ENCODE measurements at places on chromosomes 2 and 18. TPM values are rescaled to one million over a fixed set of nuclear protein-coding genes. Genes with fewer than 3 reads are reported as not detected.

SULT1C4 gene
- total RNA-seq = 10.6 TPM

SPATA3 gene
- total RNA-seq = not detected

GRCh38 chr2:53969968-53970723 is 647 bp downstream of the PSME4 start:
- peaks cover 12% of the 10 kb centered on the region for H3K36me3 ChIP-seq
- H3K27me3 ChIP-seq = no peaks in the 10 kb centered on the region
- H3K4me1 ChIP-seq = peaks cover 27% of the 10 kb centered on the region
- H3K4me3 ChIP-seq = peak overlapping the region; percentile 66
- H3K27ac ChIP-seq = peak overlapping the region; percentile 90
- peak; percentile 65 for DNase-seq

GRCh38 chr18:3726238-3726951 is 276.4 kb downstream of the TGIF1 start:
- no peaks in the 10 kb centered on the region for H3K36me3 ChIP-seq
- H3K27me3 ChIP-seq = no peaks in the 10 kb centered on the region
- H3K4me1 ChIP-seq = peaks cover 25% of the 10 kb centered on the region
- H3K4me3 ChIP-seq = no peak overlapping the region

DNA sequence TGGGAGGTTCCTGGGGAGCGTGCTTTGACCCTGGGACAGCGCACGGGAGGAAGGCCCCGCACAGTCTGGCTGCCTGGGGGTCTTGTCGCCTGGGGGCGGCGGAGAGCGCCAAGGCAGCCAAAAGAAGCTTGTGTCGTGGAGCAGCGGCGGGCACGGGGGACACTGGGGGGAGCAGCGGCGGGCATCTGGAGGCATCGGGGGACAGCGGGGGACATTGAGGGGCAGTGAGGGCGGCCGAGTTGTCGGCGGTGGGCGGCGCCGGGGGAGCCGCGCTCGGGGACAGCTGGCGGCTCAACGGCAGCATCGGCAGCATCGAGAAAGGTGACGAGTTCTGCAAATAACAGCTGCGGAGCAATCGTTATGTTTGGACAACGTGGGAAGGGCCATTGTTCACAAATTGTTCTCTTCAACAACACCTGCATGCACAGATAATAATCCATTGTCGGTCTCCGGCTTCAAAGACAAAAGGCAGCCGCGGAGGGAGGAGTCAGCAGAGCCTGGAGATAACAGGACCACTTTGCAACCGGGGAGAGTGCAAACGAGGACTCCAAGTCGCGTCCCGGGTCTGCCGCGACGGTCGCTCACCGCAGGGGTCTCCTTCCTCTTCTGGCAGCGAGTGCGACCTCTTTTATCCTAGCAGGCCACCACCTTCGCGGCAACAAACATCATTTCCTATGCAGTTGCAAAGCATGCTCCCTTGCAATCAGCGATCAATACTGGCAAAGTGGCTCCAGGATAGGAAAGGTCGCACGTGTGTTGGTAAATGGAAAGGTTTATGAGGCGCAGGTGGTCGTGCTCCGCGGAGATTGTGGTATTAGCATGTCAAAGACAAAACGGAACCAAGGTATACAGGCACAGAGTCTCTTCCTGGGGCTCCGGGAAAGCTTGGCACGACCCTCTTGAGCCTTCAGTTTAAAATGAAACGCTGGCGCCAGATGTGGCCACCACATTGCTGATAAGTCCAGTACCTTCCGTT is 132.3 kb upstream of the DLX2 start:
- DNase-seq = no peak
- H3K27me3 ChIP-seq = peaks cover 23% of the 10 kb centered on the region
- peak overlapping the region; percentile 50 for H3K4me3 ChIP-seq
- H3K36me3 ChIP-seq = no peaks in the 10 kb centered on the region
- peaks cover 12% of the 10 kb centered on the region for H3K4me1 ChIP-seq

- no peak overlapping the region for H3K4me3 ChIP-seq
- H3K4me1 ChIP-seq = no peaks in the 10 kb centered on the region
- no peak for DNase-seq
- H3K27ac ChIP-seq = no peak overlapping the region
- H3K36me3 ChIP-seq = peaks cover 26% of the 10 kb centered on the region
- no peaks in the 10 kb centered on the region for H3K27me3 ChIP-seq
These were observed 7.7 kb downstream of the ZBTB14 start for GRCh38 chr18:5287854-5288253.
